GM19239 (cell line): ENCODE measurements at places on chromosomes 16 and 17.

DNA sequence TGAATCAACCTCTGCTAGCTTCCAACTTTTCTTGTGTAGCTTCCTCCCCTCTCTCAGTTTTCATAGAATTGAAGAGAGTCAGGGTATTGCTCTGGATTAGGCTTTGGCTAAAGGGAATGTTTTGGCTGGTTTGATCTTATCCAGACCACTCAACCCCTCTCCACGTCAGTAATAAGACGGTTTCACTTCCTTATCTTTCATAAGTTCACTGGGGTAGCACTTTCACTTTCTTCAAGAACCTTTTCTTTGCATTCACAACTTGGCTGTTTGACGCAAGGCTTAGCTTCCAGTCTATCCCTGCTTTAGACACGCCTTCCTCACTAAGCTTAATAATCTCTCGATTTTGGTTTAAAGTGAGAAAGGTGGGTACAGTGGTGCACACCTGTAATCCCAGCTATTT, 29.7 kb upstream of the OR1A2 start:
- peak; percentile 5 for DNase-seq

GRCh38 chr16:69105501-69106361, at the start of gene HAS3:
Gene HAS3 (plus strand): TSS chr16:69105653. CDS start chr16:69109396, 3,743 bp downstream.
- peak; percentile 70 for DNase-seq

DNA sequence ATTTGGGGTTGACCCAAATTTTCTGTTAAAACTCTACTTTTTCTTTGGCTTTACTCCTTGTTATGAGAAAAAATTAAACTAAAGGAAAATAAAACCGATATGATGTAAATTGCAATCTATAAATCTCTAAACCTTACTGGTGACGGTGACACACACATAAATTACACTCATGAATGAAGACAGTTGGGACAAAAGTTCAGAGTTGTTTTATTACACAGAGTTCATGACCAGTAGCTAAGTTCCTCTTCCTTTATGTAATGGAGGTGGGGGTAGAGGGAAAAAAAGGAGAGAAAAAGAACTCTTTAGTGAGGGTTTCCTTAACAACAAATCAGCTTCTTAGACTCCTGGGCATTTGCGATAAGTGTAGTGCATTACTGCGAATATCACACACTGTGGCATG, 220.7 kb downstream of the KCNJ2 start:
- no peak for DNase-seq

DNA sequence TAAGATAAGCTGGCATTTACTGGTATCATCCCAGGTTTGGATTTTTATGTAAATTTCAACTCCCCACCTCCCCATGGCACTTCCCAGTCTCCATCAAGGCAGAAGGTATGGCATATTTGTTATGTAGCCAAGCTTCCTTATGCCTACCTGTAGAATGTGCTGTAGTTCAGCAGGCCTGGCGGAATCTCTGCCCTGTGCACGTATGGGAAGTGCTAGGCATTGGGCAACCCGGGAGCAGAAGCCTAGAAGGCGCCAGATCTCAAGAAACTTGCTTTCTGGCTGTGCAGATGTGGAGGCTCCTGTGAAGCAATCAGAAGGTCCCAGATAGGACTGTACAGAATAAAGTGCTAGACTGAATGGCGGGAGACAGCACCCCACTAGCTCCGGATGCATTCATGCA, 64.7 kb downstream of the SNX20 start:
- no peak for DNase-seq

GRCh38 chr17:46147296-46147695, 45.9 kb downstream of the KANSL1 start:
- DNase-seq, result no peak

- DNase-seq, result no peak
Measured at GRCh38 chr17:4908301-4908700, 5.4 kb upstream of the CHRNE start.

DNA sequence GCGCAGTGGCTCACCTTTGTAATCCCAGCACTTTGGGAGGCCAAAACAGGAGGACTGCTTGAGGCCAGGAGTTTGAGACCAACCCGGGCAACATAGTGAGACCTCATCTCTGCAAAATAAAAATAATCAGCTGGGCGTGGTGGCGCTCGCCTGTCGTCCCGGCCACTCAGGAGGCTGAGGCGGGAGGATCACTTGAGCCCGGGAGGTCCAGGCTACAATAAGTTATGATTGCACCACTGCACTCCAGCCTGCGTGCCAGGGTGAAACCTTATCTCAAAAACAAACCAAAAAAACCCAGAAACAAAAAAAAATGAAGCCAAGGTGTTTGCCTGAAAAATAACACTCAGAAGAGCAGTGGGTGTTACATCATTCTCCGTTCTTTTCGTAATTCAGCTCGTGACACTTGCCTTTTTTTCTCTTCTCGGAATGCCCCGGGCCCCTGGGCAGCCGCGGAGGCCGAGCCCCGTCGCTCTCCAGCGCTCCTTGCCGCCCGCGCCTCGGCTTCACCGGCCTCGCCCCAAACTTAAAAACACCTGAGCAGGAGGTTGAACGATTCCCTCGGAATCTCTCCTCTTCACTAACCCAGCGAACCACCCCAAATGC, 17.0 kb downstream of the PRCD start:
- no peak for DNase-seq

- DNase-seq, result no peak
Measured at GRCh38 chr16:19859166-19859565, 25.5 kb downstream of the GPRC5B start.

DNA sequence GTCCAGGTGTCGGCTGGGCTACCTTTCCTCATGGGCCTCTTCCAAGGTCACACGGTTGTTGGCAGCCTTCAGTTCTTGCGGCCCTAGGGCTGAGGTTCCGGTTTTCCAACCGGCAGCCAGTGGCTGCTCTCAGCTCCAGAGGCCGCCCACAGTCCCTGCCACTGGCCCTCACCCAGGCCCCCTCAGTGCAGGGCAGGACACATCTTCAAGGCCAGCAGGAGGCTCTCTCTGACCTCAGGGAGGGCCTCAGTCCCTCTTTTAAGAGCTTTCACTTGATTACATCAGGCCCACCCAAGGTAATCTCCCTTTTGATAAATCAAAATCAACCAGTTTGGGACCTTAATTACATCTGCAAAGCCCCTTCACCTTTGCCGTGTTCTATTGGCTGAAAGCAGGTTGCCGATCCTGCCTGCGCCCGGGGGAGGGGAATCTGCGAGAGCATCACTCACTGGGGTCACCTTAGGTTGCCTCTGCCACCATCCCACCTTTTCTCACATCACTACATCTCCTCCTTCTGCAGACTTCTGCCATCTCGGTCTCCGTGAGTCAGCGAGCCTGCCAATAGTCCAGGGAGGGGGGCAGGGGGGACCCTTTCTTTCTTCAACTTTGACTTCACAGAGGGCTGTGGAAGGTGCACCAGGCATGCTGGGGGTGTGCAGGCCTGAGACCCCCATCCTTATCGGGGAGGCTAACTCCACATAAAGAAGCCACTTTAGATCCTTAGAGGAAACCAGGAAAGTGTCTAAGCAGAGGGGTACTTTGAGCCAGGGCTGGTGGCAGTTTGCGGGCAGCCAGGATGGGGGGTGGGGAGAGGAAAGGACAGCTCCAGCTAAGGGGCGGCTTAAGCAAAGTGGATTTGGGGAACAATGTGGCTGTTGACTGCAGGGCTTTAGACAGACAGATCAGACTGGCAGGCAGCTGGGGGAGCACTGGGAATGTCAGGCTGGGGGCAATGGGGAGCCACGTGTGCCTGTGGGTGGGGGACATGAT, 28.8 kb upstream of the NXPH3 start:
- DNase-seq, result no peak

GRCh38 chr16:86306011-86306644, 204.2 kb upstream of the FOXF1 start:
- DNase-seq, result no peak

- no peak for DNase-seq
Measured at GRCh38 chr17:65535777-65536572, 25.5 kb downstream of the AXIN2 start.

GRCh38 chr16:6643080-6643686, 689.5 kb upstream of the RBFOX1 start:
- DNase-seq, result peak; percentile 7

GRCh38 chr17:58184986-58185761, 7.4 kb upstream of the EPX start:
- DNase-seq, result no peak

GRCh38 chr17:39400547-39401411, 647 bp downstream of the FBXL20 start:
- no peak for DNase-seq

DNA sequence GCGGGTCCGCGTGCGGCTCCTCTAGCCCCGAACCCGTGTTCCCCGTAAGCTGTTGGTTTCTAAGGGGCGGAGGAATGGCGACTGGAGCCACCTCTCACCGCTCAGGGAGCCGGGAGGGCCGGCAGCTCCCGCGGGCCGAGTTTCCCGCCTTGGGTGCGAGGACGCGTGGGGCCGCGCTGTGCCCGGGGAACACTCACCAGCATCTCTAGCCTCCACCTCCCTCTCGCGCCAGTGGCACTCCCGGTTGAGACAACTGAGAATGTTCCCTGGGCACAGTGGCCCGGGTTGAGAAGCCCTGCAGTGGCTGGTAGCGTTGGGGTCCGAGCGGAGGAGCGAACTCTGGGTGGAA, 560 bp downstream of the TELO2 start:
- DNase-seq, result peak; percentile 64

DNA sequence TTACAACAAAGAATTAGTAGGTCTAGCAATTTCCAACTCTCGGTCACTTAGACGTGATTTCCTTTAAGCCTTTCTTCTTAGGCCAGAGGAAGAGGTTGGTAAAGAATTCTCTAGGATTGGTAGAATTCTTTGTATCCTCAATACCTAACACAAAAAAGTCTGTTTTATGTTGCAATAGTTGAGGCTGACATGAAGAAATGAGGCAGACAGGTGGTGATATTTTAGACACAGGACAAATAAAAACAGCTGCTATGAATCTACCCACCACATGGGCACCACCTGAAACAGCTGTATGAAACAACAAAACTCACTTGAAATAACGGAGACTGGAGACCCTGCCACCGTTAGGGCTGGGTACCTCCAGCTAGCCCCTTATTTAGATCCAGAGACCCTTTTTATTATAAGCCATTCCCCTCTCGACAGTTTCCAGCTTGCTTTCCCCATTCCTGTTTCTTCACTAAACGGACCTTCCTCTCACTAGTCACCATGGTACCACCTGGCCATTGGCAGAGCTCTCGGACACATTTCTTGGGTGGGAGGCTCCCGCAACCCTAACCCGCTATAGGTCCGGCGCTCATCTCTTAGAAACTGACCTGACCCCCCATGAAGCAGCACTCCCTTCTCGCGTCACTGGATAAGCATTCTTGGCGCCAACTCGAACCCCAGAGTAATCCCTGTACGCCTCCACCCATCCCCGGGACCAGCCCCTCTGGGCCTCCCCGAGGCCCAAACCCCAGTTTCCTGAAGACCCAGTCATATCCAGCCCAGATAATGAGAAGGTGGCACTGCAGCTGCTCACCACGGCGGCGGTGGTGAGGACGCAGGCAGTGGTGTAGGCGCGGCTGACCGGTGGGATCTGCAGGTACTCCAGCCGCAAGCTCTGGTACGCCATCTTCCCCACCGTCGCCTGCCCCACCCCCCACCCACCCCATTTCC, at the start of gene DERL2:
Gene DERL2, minus strand, starts transcription at position 909 of the 936 bp plus-strand sequence. Its CDS starts 17 bp downstream, at position 892.
- no peak for DNase-seq

GRCh38 chr17:49471089-49471683, 23.9 kb upstream of the NGFR start:
- no peak for DNase-seq

DNA sequence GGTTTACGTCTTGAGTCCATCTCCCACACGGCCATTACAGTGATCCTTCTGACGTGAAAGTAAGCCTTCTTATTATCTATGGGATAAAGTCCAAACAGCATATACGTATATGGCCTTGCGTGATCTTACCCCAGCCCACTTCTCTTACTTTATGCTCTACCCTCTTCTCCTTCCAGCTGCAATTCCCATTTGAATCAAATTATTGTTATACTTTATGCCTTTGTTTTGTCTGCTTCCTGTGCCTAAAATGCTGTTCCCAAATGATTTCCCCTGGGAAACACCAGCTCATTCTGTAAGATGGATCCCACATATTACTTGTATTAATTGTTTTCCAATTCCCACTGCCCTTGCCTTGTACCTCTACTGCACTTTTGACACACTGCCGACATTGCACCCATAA, 11.2 kb downstream of the UQCRC2 start:
- DNase-seq, result no peak

- DNase-seq, result no peak
Measured at GRCh38 chr16:80569440-80570105, 28.8 kb downstream of the DYNLRB2 start.

DNA sequence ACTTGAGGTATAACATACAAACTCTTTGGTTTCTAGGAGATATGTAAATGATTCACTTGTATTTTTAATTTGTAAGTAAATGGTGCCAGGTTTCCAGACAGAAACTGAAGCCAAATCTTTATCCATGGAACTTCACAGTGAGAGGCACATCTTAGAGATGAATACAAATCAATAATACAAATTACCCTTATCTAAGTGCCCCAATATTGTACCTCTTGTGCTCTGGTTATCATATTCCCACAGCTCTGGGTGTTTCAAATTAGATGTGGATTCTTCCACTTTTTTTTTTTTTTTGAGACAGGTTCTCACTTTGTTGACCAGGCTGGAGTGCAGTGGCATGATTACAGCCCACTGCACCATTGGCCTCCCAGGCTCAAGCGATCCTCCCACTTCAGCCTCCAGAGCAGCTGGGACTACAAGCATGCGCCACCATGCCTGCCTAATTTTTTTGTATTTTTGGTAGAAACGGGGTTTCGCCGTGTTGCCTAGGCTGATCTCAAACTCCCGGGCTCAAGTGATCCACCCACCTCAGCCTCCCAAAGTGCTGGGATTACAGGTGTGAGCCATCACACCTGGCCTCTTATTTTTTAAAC, 38.0 kb upstream of the DHX40 start:
- DNase-seq, result no peak

DNA sequence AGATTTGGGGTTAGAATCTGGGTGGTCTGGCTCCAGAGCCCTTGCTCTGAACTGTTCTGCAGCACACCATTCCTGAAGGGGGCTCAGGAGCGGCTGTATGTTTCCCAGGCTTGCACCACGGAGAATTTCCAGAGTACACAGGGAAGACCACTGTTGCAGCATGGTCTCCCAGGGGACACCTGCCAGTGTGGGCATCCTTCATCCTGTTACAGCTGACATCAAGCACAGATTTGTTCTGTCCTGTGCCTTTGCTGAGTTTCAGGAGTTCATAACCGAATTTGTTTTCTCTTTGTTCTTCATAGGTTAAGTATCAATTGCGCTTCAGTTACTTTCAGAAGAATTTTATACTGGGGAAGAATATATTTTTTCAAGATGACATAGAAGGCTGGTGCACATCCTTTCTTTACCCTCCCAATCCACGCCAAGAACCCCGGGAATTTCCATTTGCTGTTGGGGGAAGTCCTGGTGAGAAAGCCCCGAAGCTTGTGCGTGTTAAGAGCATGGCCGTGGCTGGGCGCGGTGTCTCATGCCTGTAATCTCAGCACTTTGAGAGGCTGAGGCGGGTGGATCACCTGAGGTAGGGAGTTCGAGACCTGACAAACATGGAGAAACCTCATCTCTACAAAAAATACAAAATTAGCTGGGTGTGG, 26.3 kb upstream of the ABCA3 start:
- DNase-seq, result no peak
